ENCODE measurements at places on chromosomes 12 and 14.

DNA sequence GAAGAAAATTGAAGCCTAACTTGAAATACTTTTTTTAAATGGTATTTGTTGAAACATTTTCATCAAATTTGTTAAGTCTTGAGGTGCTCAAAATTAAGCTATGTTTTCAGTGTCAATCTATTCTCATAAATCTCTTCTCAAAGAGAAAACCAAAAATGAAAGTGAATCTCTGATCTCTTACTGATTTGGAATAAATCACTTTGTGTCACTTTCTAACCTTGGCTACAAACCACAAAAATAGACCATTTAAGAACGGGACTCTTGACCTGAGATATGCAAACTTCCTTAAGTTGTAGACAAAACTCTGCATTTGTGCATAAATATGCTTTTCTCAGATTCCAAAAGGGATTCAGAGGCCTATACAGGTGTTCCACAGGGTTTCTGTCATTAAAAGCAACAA is 192.9 kb downstream of the SEC23A start:
- no peak for DNase-seq

DNA sequence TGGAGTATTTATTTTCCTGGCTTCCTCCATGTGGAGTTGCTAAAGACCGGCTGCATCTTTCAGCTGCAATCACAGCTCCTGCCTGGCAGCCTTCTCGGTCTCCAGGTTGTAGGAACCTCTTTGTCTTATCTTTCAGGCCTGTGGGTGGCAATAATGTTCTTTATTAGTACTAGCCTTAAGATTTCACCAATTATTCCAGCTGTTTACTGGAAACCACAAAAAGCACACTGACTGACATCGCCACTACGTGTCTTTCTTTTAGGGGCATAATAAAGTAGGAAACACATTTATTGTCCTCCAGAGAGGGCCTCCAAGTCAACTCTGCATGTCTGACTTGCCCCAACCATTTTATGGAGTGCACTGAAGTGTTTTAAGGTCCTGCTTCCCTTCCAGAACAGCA is 1116.5 kb upstream of the TMEM132C start:
- DNase-seq, result no peak

DNA sequence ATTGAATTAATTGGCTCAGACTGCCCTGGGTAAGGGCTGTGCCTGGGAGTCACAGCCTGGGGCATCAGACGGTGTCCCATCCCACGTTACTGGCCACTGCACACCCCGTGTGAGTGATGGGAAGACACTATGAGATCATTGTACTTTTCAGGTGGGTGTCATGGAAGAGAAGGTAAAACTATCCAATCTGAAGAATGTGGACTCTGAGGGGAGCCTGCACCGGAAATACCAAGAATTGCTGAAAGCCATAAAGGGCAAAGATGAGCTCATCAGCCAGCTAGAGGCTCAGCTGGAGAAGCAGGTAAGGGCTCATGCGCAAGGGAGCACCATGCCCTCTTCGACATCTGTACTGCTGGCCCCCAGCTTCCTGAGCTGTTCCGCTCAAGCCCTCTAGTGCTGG is 24.0 kb downstream of the PLEKHH1 start:
- DNase-seq, result no peak

GRCh38 chr12:132948146-132949066 is 7.7 kb downstream of the ZNF605 start:
- DNase-seq, result no peak

Data from stimulated activated CD8-positive, alpha-beta memory T cell treated with anti-CD3 and anti-CD28 coated beads, Interleukin-15, amount 100 ng/mL, for 24 hours (primary cell).